ENCODE measurements at places on chromosomes 6 and 20. TPM values are rescaled to one million over a fixed set of nuclear protein-coding genes. Genes with fewer than 3 reads are reported as not detected.

Gene MYMX
- total RNA-seq: not detected

Gene HTR1E
- not detected for total RNA-seq

DNA sequence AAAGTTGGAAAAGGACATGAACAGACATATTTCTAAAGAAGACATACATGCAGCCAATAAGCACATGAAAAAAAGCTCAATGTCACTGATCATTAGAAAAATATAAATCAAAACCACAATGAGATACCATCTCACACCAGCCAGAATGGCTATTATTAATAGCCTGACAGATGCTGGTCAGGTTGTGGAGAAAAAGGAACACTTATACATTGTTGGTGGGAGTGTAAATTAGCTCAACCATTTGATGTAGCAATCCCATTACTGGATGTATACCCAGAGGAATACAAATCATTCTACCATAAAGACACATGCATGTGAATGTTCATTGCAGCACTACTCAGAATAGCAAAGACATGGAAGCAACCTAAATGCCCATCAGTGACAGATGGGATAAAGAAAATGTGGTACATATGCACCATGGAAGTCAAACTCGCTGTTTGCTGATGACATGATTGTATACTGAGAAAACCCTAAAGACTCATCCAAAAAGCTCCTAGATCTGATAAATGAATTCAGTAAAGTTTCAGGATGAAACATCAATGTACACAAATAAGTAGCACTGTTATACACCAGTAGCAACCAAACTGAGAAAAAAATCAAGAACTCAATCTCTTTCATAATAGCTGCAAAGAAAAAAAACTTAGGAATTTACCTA, 196.8 kb downstream of the ADGB start:
- no peak overlapping the region for H3K27ac ChIP-seq
- H3K4me1 ChIP-seq: no peaks in the 10 kb centered on the region
- H3K4me3 ChIP-seq: no peak overlapping the region
- H3K36me3 ChIP-seq: no peaks in the 10 kb centered on the region
- no peaks in the 10 kb centered on the region for H3K27me3 ChIP-seq

- H3K27ac ChIP-seq: no peak overlapping the region
- no peaks in the 10 kb centered on the region for H3K4me1 ChIP-seq
- H3K27me3 ChIP-seq: no peaks in the 10 kb centered on the region
- DNase-seq: no peak
Observed at GRCh38 chr6:64294034-64294433, 658.4 kb downstream of the PHF3 start.

GRCh38 chr20:17648315-17648646, 33.8 kb downstream of the RRBP1 start:
- H3K36me3 ChIP-seq: no peaks in the 10 kb centered on the region
- H3K27ac ChIP-seq: peak overlapping the region; percentile 46
- no peak for DNase-seq
- H3K4me3 ChIP-seq: no peak overlapping the region
- H3K27me3 ChIP-seq: no peaks in the 10 kb centered on the region
- peaks cover 26% of the 10 kb centered on the region for H3K4me1 ChIP-seq

- H3K4me1 ChIP-seq: peaks cover 8% of the 10 kb centered on the region
- no peak overlapping the region for H3K4me3 ChIP-seq
- peaks cover 59% of the 10 kb centered on the region for H3K36me3 ChIP-seq
- no peak overlapping the region for H3K27ac ChIP-seq
- H3K27me3 ChIP-seq: no peaks in the 10 kb centered on the region
Observed at GRCh38 chr20:25277051-25277801, 29.3 kb downstream of the PYGB start.

DNA sequence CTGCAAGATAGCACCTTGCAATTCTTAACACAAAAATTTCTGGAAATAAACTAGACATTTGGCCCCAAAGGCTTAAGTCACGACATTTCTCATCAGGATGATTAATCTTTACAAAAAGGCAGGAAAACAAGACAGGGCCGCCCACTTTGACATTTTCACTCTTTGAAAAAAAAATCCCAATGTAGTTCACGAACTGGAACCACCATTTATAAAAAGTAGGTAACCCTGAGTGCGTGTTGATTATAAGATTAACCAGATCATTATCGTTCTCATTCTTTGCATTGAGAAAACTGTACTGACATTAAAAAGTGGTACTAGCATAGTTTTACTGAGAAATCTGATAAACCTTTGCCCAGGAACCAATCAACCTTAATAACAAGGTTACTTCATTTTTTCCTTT, 108.8 kb downstream of the HUS1B start:
- H3K27me3 ChIP-seq: no peaks in the 10 kb centered on the region
- no peak for DNase-seq
- H3K27ac ChIP-seq: no peak overlapping the region
- H3K36me3 ChIP-seq: peaks cover 27% of the 10 kb centered on the region
- no peak overlapping the region for H3K4me3 ChIP-seq
- no peaks in the 10 kb centered on the region for H3K4me1 ChIP-seq

DNA sequence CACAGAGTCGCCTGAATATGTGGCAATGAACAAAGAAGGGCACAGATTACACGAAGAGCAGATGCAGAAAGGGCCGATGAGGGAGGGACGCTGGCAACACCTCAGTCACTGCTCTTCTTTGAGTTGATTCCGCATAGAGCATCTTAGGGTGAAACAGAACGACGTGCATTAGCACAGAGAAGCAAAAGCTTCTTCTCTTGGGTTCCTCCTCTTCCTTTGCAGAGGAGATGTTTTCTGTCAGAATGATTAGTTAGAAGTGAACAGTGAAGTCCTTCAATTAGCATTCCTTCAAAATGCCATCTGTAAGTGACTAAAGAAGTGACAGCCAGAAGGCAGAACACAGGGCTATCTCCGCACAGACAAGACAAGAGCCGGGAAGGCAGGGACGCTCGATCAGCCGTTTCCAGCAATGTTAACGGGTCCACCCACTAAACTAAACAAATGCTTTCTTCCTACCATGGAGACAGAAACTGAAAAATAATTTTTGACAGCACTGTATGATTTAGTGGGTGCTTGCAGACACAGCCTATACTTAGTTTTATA, 219.8 kb upstream of the AGPAT4 start:
- no peak overlapping the region for H3K4me3 ChIP-seq
- H3K4me1 ChIP-seq: no peaks in the 10 kb centered on the region
- no peaks in the 10 kb centered on the region for H3K27me3 ChIP-seq
- DNase-seq: no peak
- no peak overlapping the region for H3K27ac ChIP-seq

- H3K27me3 ChIP-seq: no peaks in the 10 kb centered on the region
- no peak for DNase-seq
- no peaks in the 10 kb centered on the region for H3K4me1 ChIP-seq
- H3K4me3 ChIP-seq: no peak overlapping the region
Observed at GRCh38 chr20:60837173-60837770, 414.8 kb upstream of the CDH4 start.

Data from natural killer cell (primary cell).